ENCODE measurements at places on chromosomes 12 and 14.

DNA sequence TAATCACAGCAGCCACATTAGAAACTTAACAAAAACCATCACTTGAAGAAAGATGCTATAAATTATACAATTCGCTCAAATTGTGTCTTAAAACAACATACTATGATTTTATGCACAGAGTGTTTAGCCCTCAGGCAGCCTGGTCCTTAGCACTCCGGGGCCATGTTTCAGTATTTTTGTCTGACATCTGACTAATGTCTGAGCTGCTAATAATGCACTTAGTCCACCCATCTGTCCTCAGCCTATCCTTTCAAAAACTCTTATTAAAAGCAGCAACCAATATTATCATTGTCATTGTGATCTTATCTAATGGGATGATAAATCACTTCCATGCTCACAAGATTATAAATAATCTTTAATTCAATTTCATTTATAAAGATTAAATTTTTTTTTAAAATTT, 602.7 kb upstream of the FOXG1 start:
- H3K36me3 ChIP-seq, result no peaks in the 10 kb centered on the region
- no peak overlapping the region for H3K4me3 ChIP-seq
- no peak for DNase-seq
- no peaks in the 10 kb centered on the region for H3K27me3 ChIP-seq
- no peak overlapping the region for H3K27ac ChIP-seq

GRCh38 chr12:2324387-2324786, 271.6 kb downstream of the CACNA1C start:
- no peak for DNase-seq
- no peak overlapping the region for H3K27ac ChIP-seq
- peaks cover 12% of the 10 kb centered on the region for H3K27me3 ChIP-seq
- no peak overlapping the region for H3K4me3 ChIP-seq
- no peaks in the 10 kb centered on the region for H3K36me3 ChIP-seq

DNA sequence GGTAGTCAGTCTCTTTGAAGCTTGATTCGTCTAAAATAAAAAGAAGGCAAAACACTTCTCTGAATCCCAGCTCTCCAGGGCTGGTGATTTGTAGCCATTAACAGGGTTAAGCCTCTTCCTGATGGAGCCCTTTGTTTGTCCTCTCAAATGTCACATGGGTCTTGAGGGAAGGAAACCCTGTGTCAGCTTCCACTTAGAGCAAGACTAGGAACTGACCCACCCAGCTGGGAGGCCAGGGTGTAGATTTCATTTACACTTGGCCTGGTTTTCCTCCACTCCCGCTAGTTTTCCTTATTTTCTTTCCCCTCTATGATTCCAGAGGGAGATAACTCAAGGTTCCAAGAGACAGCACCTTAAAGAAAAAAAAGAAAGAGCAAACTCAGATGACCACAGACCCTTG, 230.5 kb upstream of the EGLN3 start:
- H3K4me1 ChIP-seq, result no peaks in the 10 kb centered on the region
- H3K36me3 ChIP-seq, result no peaks in the 10 kb centered on the region
- H3K4me3 ChIP-seq, result no peak overlapping the region
- peaks cover 2% of the 10 kb centered on the region for H3K27me3 ChIP-seq

GRCh38 chr14:100103250-100104005, 38.2 kb downstream of the EVL start:
- DNase-seq, result peak; percentile 43
- no peaks in the 10 kb centered on the region for H3K27me3 ChIP-seq
- H3K4me3 ChIP-seq, result peak overlapping the region; percentile 53

- DNase-seq, result peak; percentile 33
- peak overlapping the region; percentile 79 for H3K27ac ChIP-seq
- H3K4me1 ChIP-seq, result peaks cover 18% of the 10 kb centered on the region
- H3K36me3 ChIP-seq, result no peaks in the 10 kb centered on the region
- no peaks in the 10 kb centered on the region for H3K27me3 ChIP-seq
- peak overlapping the region; percentile 80 for H3K4me3 ChIP-seq
Measured at GRCh38 chr12:131894981-131895639, 688 bp downstream of the ULK1 start.

DNA sequence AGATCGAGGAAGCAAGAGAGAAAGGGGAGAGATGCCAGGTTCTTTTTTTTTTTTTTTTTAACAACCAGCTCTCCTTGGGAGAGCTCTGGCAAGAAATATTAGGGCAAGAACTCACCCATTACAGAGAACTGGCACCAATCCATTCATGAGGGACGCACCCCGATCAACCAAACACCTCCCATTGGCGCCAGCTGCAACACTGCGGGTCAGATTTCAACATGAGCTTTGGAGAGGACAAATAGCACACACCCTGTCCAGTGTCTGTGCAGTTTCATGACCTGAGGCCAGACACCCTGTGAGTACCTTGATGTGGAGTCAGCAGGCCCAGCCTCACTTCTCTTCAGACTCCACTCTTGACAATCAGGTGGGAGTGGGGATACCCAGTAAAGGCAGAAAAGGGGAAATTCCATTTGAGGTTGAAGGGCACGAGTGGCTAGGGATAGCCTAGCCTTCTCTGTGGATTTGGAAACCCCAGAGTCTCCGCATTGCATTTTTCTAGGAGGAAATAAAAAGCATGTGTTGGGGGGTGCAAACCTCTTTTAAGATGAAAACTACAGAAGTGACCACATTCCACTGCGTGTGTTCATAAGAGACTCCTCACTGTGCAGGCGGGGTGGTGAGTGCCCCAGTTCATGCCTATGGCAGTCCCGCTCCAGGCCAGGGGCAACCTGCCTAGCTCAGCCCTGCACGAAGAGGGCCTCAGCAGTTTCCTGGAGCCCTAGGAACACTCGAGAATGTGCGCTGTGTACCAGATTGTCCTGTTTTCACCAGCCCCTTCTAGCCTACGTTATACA, 42.4 kb upstream of the GPATCH2L start:
- no peaks in the 10 kb centered on the region for H3K4me1 ChIP-seq
- no peak overlapping the region for H3K27ac ChIP-seq
- peaks cover 2% of the 10 kb centered on the region for H3K27me3 ChIP-seq
- H3K36me3 ChIP-seq, result no peaks in the 10 kb centered on the region
- no peak for DNase-seq
- H3K4me3 ChIP-seq, result no peak overlapping the region

DNA sequence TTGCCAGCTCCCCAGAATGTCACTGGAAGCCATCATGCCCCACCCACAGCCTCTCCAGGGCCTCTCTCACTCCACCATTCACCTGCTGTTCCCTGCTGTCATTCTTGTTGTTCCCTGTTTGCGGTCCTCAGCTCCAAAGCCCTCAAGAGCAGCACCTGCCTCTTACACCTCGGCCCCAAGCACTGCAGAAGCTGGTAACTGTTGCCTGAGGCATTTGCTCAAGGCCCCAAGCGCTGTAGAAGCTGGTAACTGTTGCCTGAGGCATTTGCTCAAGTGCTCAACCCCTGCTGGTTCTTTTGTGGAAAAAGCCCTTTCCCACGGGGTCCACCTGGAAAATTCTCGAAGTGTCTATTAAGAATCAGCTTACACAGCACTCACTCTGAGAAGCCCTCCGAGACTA, 78.0 kb downstream of the ARL6IP4 start:
- H3K36me3 ChIP-seq, result peaks cover 3% of the 10 kb centered on the region
- no peak for DNase-seq
- no peaks in the 10 kb centered on the region for H3K27me3 ChIP-seq
- H3K4me3 ChIP-seq, result no peak overlapping the region
- no peak overlapping the region for H3K27ac ChIP-seq

- H3K27me3 ChIP-seq, result no peaks in the 10 kb centered on the region
- no peak for DNase-seq
- peaks cover 52% of the 10 kb centered on the region for H3K36me3 ChIP-seq
- peak overlapping the region; percentile 90 for H3K4me3 ChIP-seq
Measured at GRCh38 chr12:74539261-74539660, 1.6 kb downstream of the ATXN7L3B start.

- H3K4me1 ChIP-seq, result no peaks in the 10 kb centered on the region
- H3K36me3 ChIP-seq, result no peaks in the 10 kb centered on the region
- no peak overlapping the region for H3K4me3 ChIP-seq
- no peak for DNase-seq
- H3K27me3 ChIP-seq, result peaks cover 1% of the 10 kb centered on the region
- H3K27ac ChIP-seq, result no peak overlapping the region
Measured at GRCh38 chr12:62998454-62998853, 63.5 kb upstream of the PPM1H start.

DNA sequence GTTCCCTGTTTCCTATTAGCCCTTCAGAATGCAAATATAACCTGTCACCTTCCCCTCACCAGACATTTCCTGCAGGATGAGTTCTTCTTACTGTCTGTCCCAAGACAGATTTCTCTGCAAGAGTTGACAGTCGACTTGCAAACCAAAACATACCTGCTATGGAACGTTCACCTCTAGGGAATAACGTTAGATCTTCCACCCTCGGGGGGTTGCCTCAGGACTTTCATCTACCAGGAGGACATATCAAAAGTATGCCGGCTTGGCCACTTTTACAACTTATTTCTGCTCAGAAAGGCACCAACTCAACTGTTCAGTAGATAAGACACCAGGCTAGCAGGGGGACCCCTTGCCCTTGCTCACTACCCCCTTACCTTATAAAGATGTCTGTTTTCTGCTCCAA, 92.5 kb downstream of the DAAM1 start:
- H3K27me3 ChIP-seq, result no peaks in the 10 kb centered on the region
- DNase-seq, result no peak
- peaks cover 15% of the 10 kb centered on the region for H3K36me3 ChIP-seq

DNA sequence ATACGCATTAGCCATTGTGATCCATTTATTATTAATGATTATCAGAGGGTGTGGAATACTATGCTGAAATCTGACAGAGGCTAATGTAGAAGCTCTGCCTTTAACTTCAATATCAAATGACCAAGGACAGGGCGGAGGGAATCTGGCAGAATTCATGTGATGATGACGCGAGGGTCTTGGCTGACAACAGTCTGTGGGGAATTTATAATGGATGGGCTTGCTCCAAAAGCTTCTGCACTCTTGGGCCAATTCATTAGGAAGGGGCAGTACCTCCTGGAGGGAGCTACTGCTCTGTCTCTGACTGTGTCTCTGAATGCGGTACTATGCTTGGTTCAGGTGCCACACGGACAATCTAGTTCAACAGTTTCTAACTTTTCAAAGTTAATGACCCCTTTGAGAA, 46.2 kb downstream of the GALNT8 start:
- DNase-seq, result no peak
- peaks cover 9% of the 10 kb centered on the region for H3K4me1 ChIP-seq
- no peak overlapping the region for H3K4me3 ChIP-seq
- no peak overlapping the region for H3K27ac ChIP-seq
- H3K36me3 ChIP-seq, result no peaks in the 10 kb centered on the region

DNA sequence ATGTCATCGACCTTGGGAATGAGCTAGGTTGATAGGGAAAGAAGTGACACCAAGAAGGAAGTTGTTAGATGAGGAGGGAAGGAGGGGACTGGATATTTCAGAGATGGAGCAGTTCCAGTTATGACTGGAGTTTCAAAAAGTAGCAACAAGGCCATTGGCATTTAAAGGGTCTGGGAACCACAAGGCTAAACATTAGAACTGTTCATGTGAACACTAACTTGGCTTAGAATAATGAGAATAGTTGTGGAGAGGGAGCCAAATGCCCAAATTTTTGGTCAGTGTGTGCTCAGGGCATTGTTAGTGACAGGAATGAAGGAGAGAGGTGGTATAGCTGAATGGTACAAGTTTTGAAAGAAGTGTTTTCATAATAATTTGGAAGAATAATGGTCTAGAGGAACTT, 16.8 kb downstream of the IFT43 start:
- no peak overlapping the region for H3K27ac ChIP-seq
- DNase-seq, result no peak
- no peak overlapping the region for H3K4me3 ChIP-seq
- H3K4me1 ChIP-seq, result no peaks in the 10 kb centered on the region

DNA sequence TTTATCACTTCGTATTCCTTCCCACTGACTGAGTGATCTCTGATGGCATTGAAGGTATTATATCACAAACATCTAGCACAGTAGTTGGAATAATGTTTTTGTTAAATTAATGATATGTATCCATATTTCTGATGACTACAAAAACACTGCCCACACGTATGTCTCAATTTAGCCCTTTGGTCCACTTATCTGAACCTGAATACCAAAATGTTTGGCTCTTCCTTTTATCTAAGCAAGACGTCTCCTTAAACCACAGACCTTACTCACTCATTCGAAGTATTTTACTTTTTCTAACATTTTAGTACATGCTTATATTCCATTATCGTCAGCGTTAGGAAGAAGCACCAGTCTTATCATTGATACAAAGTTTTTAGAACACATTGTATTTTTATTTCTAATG, 126.4 kb downstream of the PIK3C2G start:
- no peaks in the 10 kb centered on the region for H3K36me3 ChIP-seq
- H3K4me1 ChIP-seq, result no peaks in the 10 kb centered on the region
- no peaks in the 10 kb centered on the region for H3K27me3 ChIP-seq
- H3K27ac ChIP-seq, result no peak overlapping the region
- DNase-seq, result no peak
- H3K4me3 ChIP-seq, result no peak overlapping the region

DNA sequence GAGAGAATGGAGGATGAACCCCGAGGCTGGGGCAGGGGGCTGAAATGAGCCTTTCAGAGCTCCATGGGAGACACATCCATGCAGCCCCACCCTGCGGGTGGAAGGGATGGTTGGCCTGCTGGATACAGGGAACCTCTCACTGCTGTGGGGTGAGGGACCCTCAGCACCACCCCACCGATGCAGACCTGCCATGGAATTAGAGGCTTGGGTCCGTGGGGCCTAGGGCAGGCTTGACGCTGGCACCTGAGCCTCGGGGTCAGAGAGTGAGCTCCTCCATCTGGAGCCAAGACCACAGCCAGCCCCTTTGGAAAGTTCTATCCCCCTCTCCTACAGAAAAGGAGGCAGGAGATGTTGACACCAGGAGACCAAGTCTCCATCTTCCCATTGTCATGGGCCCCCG, 7.4 kb upstream of the KRT74 start:
- H3K27ac ChIP-seq, result no peak overlapping the region
- H3K4me1 ChIP-seq, result peaks cover 22% of the 10 kb centered on the region
- H3K27me3 ChIP-seq, result peaks cover 3% of the 10 kb centered on the region

GRCh38 chr12:115623764-115624334, 653.6 kb downstream of the MED13L start:
- H3K4me1 ChIP-seq, result no peaks in the 10 kb centered on the region
- no peak overlapping the region for H3K4me3 ChIP-seq
- H3K27me3 ChIP-seq, result no peaks in the 10 kb centered on the region
- H3K36me3 ChIP-seq, result no peaks in the 10 kb centered on the region
- DNase-seq, result no peak

- no peak for DNase-seq
- H3K27me3 ChIP-seq, result peaks cover 14% of the 10 kb centered on the region
- peaks cover 5% of the 10 kb centered on the region for H3K4me1 ChIP-seq
Measured at GRCh38 chr12:75714462-75715322, 203.3 kb upstream of the KRR1 start.

GRCh38 chr14:85172290-85172689, 357.7 kb upstream of the FLRT2 start:
- H3K36me3 ChIP-seq, result no peaks in the 10 kb centered on the region
- no peak overlapping the region for H3K27ac ChIP-seq
- H3K4me3 ChIP-seq, result no peak overlapping the region
- H3K4me1 ChIP-seq, result no peaks in the 10 kb centered on the region

- H3K4me1 ChIP-seq, result no peaks in the 10 kb centered on the region
- DNase-seq, result no peak
- H3K36me3 ChIP-seq, result no peaks in the 10 kb centered on the region
- no peak overlapping the region for H3K4me3 ChIP-seq
Measured at GRCh38 chr12:131114942-131115584, 161.4 kb downstream of the ADGRD1 start.
